NCI-H2227 treated with DMSO at 0.1 percent for 48 hours (cell line): ENCODE measurements at places on chromosomes 11 and 22.

GRCh38 chr11:116357784-116358544 lies 414.8 kb downstream of the BUD13 start:
- DNase-seq: no peak

DNA sequence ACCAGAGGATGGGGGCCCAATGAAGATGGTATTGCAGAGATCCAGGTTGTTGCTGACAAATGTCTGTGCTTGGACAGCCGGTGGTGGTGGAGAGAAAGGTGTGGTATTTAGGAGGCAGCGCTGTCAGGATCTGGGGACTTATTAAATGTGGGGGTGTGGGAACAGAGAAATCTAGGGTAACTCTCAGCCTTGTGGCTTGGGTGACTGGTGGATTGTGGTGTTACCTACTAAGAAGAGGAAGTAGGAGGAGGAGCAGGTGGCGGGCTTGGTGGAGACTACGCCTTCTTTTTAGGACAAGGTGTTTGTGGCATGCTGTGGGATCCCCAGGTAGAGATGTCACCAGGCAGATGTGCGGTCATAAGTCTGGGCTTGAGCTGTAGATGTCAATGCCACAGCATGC lies 144.0 kb downstream of the GRIK4 start:
- DNase-seq: no peak

DNA sequence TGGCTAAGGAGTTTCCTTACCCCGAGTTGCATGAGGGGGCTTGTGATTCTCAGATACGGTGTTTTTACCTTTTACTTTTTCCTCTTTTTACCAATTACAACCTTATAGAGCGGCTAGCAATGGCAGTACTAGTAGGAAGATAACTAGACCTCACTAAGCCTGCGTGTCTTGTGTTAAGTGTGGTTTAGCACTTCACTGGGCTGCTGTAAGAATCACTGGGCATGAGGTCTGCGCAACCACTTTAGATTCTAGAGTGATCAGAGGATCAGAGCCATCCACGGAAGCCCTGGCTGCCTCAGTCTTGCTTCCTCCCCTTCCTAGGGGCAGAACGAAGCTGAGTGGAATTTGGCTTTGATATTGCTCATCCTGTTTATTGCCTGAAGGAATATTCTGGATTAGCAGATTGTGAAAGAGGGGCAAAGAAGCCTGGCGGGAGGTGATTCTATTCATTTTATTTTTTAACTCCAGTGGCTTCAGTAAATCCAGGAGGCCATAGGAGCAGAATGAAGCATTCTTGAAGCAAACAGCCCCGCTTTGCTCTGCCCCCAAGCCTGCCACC lies 88.5 kb downstream of the GRAMD1B start:
- DNase-seq: no peak

DNA sequence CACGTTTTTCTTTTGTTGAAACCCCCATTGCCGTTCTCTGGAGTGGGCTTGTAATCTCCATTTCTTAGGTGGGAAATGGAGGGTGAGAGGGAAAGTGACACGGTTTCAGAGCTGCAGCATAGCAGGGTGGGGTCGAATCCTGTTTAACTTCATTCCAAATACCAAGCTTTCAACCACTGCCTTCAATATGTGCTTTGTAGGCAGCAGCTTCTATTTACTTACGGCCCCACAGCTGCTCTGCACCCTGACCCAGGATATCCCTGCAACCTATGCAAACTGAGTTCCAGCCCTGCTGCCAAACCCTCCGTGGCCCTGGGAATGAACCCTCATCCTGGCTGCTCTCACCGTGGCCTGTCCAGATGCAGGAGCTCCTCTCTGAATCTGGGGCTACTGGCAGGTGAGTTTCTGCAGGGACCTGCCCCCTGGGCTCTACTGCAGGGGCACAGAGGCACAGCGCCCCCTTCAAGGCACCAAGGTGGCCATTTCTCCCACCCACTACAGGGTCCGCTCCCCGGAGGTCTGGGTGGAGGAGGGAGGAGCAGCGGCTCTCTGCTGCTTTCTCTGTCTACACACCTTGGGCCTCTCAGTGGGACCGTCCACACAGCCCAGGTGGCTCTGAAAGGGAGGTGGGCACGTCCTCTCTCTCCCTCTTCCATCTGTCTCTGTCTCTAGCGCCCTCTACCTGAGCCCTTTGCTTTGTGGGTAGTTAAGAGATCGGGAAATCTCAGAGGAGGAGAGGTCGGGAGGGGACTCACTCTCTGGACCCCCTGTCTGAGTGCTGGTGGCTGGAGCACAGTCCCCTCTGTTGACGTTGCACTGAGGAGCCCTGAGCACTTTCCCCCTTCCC lies 279.1 kb downstream of the BRD1 start:
- no peak for DNase-seq

- peak; percentile 14 for DNase-seq
These were observed 3.7 kb downstream of the SERPIND1 start for GRCh38 chr22:20777420-20778177.

DNA sequence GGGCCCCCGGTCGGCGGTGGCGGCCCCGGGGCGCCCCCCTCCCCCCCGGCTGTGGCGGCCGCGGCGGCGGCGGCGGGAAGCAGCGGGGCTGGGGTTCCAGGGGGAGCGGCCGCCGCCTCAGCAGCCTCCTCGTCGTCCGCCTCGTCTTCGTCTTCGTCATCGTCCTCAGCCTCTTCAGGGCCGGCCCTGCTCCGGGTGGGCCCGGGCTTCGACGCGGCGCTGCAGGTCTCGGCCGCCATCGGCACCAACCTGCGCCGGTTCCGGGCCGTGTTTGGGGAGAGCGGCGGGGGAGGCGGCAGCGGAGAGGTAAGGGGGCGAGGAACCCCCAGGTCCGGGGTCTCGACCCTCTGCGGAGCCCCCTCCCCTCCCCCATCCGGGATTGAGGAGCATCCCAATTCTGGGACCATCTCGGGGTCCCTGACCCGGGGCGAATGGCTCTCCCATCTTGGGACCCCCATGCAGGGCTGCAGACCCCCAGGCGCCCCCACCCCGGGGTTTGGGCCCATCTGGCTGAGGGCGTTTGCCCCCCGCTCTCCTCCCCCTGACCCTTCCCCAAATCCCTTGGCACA lies 431 bp downstream of the KMT2A start:
- DNase-seq: no peak

DNA sequence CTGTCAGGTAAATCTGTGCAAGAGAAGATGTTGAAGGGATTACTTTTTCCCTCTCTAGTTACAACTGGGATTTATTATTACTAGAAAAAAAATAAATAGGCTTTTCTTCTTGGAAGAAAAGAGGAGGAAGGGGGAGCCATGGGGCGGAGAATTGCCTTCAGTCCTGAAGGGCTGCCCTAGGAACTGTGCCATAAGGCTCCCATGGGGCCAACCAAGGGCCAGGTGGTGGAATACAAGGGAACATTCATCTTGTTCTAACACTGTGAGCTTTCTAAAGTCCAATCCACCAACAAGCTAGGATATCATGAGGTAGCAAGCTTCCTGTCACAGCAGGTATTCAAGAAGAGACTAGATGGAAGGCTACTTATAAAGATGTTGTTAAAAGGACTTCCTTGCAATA lies 24.8 kb upstream of the NRIP3 start:
- no peak for DNase-seq

- DNase-seq: peak; percentile 41
These were observed at the start of gene GUCY1A2 for GRCh38 chr11:107018219-107018901. GUCY1A2 (minus strand) TSS chr11:107018476; CDS start chr11:107018055, 421 bp downstream.

DNA sequence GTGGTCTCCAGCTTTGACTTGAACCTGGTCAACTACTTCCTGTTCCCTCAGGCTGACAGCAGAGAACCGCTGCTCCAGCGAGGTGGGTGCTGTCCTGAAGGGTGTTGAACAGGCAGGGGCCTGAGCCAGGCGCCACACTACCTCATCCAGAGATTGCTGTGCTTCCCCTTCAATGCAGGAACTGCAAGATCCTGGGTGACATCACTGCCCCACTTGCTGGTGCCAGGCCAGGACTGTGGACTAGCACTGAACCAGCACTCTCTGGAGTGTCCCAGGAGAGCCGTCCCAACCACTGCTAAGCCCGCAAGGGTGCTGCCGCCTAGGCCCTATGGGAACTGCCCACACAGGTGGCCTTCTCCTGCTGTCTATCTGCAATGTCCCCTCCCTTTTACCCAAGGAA lies 51.7 kb downstream of the GAB4 start:
- DNase-seq: no peak

DNA sequence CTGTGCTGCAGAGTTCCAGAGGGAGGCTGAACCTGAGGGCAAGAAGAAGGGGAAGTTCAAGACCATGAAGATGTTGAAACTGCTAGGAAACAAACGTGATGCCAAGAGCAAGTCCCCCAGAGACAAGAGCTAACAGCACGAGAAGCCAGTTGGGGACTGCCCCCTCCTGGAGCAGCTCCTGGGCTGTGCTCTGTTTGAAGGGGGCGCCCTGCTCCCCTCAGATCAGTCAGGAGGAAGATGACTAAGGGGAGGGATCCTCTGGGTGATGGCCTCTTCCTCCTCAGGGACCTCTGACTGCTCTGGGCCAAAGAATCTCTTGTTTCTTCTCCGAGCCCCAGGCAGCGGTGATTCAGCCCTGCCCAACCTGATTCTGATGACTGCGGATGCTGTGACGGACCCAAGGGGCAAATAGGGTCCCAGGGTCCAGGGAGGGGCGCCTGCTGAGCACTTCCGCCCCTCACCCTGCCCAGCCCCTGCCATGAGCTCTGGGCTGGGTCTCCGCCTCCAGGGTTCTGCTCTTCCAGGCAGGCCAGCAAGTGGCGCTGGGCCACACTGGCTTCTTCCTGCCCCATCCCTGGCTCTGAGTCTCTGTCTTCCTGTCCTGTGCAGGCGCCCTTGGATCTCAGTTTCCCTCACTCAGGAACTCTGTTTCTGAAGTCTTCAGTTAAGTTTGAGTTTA lies 12.6 kb downstream of the C22orf23 start:
- no peak for DNase-seq

- DNase-seq: no peak
These were observed 6.5 kb downstream of the PTPMT1 start for GRCh38 chr11:47571895-47572294.

DNA sequence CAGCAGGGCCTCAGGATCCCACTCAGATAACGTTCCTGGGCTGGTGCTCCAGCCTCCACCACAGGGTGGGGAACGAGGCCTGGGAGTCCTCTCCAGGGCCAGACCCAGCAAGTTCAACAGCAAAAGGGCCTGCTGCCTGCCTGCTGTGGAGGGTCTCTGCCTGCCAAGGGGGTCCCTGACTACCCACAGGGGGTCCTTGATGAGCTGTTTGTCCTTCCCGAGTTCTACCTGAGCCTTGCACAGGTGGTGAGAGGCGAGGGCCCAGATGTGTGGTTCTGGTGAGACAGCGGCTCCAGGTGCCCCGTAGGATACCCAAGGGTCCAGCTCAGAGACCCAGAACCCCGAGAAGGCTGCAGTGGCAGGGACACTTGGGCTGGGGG lies 4.4 kb downstream of the DUSP8 start:
- no peak for DNase-seq

GRCh38 chr11:110497231-110497978 lies 67.7 kb downstream of the FDX1 start:
- DNase-seq: no peak

- DNase-seq: no peak
These were observed 30.6 kb downstream of the TUB start for GRCh38 chr11:8111636-8112035.

- DNase-seq: no peak
These were observed at the start of gene MYRF for GRCh38 chr11:61752117-61752924. MYRF (plus strand) TSS chr11:61752636; CDS start chr11:61752745, 109 bp downstream.

- DNase-seq: no peak
These were observed 33.8 kb upstream of the NUP50 start for GRCh38 chr22:45129703-45130524.

- DNase-seq: no peak
These were observed 9.9 kb downstream of the P2RY6 start for GRCh38 chr11:73281796-73282660.

DNA sequence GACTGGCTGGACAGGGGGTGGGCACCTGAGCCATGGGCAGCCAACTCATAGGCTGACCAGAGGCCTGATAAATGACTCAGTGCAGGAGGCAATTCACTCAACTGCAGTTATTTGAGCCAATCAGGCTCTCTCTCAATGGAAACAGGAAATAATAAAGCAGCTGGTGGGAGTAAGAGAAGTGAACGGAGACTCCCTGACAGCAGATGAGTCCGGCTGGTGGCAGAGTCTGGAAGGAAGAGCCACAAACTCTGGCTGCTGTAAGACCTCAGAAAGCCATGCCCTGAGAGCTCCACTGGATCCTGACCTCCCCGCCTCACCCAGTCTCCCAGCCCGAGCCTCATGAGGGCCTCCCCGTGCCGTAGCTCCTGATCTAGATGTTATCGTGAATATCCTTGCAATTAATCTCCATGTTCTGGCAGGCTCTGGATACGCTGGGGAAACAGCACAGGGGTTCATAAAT lies 69.8 kb downstream of the TRIM29 start:
- peak; percentile 8 for DNase-seq

DNA sequence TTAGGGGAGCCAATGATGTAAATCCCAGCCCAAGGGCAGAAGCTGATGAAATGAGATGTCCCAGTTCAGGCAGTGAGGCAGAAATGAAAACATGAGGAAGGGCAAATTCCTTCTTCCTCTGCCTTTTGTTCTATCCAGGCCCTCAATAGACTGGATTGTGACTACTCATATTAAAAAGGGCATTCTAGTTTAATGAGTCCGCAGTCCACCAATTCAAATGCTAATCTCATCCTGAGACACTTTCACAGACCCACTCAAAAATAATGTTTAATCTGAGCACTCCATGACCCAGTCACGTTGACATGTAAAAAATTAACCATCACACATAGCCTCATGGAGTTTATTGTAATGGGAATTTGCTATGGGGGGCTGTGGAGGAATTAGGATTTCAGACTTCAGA lies 717.9 kb downstream of the OPCML start:
- no peak for DNase-seq

- DNase-seq: peak; percentile 52
These were observed 551 bp downstream of the AGBL2 start for GRCh38 chr11:47714554-47715081.

DNA sequence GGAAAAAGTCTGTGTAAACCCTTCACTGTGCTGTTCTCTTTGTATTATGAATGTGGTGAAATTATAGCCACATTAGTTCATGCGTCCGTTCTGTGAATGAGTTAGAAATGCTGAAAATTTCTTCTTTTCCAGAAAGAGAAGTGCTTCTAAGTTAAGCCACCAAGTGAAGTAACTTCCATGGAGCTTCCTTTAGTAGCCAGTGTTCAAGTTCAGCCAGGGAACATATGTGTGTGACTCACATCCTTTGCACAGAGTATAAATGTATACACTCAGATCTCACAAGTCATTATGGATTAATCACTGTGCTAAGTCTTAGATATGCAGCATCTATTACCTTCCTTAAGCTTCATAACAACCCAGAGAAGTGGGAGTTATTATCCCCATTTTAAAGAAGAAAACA lies 3.1 kb upstream of the MMP8 start:
- no peak for DNase-seq

DNA sequence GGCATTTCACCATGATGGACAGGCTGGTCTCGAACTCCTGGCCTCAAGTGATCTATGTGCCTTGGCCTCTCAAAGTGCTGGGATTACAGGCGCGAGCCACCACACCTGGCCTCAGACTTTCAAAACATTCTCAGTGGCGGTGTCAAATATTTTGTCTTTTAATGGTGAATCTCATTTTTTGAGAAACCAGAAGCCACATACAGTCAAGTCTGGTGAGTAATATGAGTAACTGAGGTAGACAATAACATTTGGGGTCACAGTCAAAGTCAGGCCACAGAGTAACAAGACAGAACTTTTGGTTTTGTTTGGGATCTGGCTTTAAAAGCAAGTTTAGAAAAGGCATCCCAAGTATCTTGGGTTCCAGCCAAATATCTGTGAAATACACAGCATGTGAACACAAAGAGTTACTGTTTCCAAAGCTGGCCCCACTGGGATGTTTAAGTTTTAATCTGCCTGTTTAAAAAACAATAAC lies 5.6 kb upstream of the TMA7B start:
- DNase-seq: no peak
